ENCODE measurements at places on chromosomes 3 and 15. TPM values are rescaled to one million over a fixed set of nuclear protein-coding genes. Genes with fewer than 3 reads are reported as not detected.

RSL24D1 gene
- 149 TPM for total RNA-seq

PLAAT1 gene
- total RNA-seq: not detected

CHST2 gene
- total RNA-seq: 1.7 TPM

IQCH gene
- total RNA-seq: 4.6 TPM

SAMMSON gene
- not detected for total RNA-seq

DUOXA2 gene
- not detected for total RNA-seq

PRKCI gene
- 25.2 TPM for total RNA-seq

ZNF385D gene
- not detected for total RNA-seq

COL7A1 gene
- total RNA-seq: 11.4 TPM

MLH1 gene
- 9.6 TPM for total RNA-seq

VIPR1 gene
- total RNA-seq: 9.6 TPM

TMEM158 gene
- 25.8 TPM for total RNA-seq

MUC20 gene
- 2.4 TPM for total RNA-seq

XYLB gene
- 14.0 TPM for total RNA-seq

PGBD4 gene
- 0.96 TPM for total RNA-seq

FLNB gene
- 116 TPM for total RNA-seq

CORO2B gene
- total RNA-seq: 2.8 TPM

GOLGA8T gene
- total RNA-seq: not detected

PLSCR4 gene
- total RNA-seq: 4.1 TPM

CSPG4 gene
- 18.1 TPM for total RNA-seq

ERC2 gene
- total RNA-seq: not detected

RASSF1 gene
- 29.6 TPM for total RNA-seq

SNAPC5 gene
- 28.3 TPM for total RNA-seq

SCN11A gene
- total RNA-seq: 0.05 TPM

ATXN7 gene
- total RNA-seq: 27.5 TPM

XCR1 gene
- total RNA-seq: not detected

TMEM108 gene
- total RNA-seq: not detected

FILIP1L gene
- total RNA-seq: 0.17 TPM
